Activated naive CD4-positive, alpha-beta T cell treated with anti-CD3 and anti-CD28 coated beads, Interleukin-2, amount 50 U/mL, for 72 hours (primary cell): ENCODE measurements at places on chromosomes 7 and 10. TPM values are rescaled to one million over a fixed set of nuclear protein-coding genes. Genes with fewer than 3 reads are reported as not detected.

DNA sequence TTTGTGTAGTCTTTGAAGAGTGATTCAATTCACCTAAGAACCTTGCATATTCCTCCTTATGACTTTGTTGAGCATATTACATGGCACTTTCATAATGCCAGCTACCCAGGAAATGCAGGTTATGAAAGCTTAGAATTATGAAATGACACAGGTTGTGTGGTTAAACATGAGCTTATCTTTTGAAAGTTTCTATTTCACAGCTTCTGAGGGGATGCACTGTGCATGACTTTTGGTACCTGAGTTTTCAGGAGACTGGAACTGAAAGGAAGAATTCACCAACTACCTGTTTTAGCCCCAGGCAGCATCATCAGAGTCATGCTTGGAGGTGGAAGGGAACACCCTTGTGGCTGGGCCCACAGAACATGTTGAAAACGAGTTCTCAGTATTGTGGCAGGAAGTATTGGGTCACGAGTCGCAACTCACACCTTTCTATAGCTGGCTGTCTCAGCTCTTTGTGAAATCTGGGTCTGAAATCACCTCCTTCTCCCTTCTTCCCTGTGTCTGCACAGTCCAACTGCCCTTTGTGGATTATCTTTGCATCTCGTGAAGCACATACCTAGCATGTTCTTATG is 228.2 kb downstream of the PTEN start:
- peak; percentile 61 for DNase-seq

Gene LIPN
- total RNA-seq = not detected

- no peak for DNase-seq
Observed at GRCh38 chr10:75186310-75186709, 24.3 kb upstream of the VDAC2 start.

Gene ADRB1
- total RNA-seq = not detected

DNA sequence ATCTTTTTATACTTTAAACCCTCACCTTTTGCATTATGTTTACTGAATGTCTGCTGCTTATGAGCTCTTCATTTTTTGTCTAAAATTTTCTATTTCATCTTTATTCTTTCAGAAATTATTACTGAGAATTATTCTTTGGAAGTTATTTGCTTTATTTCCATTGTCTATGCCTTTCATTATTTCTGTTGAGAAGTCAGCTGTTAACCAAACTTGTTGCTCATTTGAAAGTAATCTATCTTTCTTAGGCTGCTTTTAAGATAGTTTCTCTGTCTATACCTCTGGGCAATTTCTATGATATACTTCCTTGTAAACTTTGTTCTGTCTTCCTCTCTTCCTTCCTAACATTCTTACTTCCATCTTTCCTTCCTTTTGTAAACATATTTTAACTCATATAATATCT is 1165.9 kb upstream of the CELF2 start:
- DNase-seq = no peak

DNA sequence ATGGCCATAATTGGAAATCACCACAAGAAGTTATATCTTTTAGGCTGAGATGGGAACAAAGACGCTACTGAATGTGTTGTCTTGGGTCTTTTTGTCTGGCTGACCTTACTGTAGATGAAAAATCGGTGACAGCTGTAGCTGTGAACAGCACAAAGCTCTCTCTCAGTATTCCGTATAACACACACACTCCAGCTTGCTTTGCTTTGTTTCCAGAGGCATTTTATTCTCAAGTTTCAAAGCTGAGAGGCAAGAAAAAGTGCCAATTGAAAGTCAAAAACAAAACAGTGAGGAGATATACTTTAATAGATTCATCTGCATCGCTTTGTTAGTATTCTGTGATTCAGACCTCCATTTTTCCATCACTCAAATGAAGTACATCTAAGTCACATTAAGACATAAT is 39.6 kb upstream of the CABCOCO1 start:
- DNase-seq = no peak

Gene FKBP6
- not detected for total RNA-seq

Gene SUN3
- total RNA-seq = not detected

Gene SLC18A3
- total RNA-seq = not detected

- DNase-seq = no peak
Observed at GRCh38 chr10:7045891-7046599, 364.8 kb downstream of the SFMBT2 start.

DNA sequence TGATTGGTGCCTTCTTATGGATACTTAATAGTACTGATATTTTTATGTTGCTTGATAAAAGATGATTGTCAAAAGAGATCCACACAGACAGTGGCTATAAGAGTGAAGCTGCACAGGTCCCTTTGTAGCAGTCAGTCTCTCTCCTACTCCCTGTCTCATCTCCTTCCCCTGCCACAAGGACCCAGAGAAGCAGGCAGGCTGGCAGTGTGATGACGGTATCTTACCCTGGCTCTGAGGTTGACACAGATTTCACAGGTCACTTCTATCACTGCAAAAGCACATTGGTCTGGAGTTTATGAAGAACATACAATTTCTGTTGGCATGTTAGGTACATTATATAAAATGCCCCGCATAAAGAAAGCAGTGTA is 64.4 kb upstream of the AHR start:
- DNase-seq = peak; percentile 27

- peak; percentile 44 for DNase-seq
Observed at GRCh38 chr10:42754155-42755027, 28.2 kb upstream of the BMS1 start.

Gene FRG2B
- total RNA-seq = not detected

DNA sequence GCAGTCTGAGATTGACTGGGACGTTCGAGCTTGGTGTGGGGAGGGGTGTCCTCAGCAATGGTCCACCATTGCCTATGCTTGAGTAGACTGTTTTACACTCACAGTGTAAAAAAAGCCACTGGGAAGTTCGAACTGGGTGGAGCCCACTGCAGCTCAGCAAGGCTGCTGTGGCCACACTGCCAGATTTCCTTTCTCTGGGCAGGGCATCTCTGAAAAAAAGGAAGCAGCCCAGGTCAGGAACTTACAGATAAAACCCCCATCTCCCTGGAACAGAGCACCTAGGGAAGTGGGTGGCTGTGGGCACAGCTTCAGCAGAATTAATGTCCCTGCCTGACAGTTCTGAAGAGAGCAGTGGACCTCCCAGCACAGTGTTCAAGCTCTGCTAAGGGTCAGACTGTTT is 80.3 kb downstream of the BICC1 start:
- DNase-seq = no peak

Gene SLC39A12
- total RNA-seq = not detected

Gene LRRD1
- not detected for total RNA-seq

GRCh38 chr7:139807009-139807408 is 22.1 kb upstream of the TBXAS1 start:
- DNase-seq = no peak

DNA sequence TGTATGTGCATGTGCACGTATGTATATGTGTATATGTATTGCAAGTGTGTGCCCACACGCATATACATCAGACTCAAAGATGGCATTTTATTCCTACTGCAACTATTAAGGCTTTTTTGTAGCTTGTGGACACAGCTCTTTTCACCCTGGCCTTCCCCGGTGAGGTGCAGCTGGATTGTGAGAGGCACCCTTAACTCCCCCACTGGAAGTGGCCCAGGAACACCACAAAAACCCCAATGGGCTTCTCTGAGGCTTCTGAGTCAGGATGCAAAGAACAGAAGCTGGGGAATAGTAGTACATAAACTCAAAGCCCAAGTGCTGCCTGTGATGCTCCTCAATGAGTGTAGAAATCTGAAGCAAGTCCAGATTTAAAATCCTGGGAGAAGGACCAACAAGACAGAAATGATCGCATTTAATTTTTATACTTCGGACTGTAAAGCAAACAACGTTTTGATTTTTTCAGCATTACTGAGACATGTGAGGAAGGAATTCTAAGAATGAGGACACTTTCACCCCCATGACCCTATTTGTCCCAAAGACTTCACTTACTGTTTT is 369.2 kb upstream of the MGMT start:
- DNase-seq = no peak

DNA sequence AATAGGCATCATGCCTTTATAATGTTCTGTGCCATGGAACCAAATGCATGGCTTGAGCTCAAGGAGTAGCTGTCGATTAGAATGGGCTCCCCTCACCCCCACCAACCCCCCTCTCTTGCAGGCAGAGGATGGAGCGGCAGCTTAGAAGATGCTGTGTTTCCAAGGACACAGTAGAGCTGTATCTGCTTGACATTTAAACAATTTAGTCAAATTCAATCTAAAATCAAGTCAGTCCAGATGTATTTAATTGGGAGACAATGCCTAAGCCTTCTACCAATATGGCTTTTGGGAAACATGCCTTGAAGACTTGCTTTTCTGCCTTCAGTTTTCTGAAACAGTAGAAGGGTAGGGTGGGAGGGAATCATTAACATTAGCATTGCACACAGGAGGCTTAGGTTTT is 497.1 kb upstream of the NRP1 start:
- no peak for DNase-seq

Gene GBX1
- total RNA-seq = not detected

DNA sequence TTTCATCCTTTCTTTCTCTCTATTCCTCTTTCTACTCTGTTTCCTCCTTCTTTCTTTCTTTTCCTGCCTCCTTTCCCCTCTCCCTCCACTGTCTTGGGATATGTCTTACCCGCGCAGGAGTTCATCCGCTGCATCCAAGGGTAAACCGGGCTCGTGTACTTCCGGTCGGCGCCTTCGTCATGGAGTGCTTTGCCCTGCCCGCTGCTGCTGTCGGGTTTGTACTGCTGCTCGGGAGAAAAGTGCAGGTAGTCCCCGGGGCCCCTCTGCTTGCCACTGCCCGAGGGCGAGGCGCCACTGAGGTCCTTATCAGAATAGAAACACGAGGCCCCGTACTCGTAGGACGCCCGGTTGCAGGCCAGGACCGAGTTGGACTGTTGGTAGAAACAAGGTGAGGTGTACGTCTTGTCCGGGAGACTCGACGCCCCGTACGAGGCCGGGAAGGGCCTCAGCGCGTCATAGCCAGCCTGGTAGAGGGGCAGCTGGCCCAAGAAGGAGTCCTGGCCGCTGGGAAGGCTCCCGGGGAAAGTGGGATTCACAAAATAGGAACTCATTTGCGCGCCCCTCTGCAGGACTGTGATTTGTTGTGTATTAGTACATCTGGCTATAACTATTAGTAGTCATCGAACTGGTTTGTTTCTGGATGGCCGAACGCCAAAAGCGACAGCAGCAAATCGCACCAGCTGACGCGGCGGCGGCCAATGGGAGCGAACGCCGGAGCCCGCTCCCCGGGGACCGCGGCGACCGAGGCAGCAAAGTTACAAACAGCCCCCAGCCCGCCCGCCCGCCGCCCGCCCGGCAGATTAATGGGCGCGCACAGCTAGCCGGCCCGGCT is at the start of gene HOXA6:
HOXA6 (minus strand) TSS at position 576 of the 832 bp plus-strand sequence; CDS start at position 551, 25 bp downstream.
- no peak for DNase-seq

Gene IMMP2L
- total RNA-seq = 11.8 TPM

GRCh38 chr10:71549766-71550533 is 153.2 kb downstream of the CDH23 start:
- no peak for DNase-seq

Gene DYNC1I1
- total RNA-seq = not detected

Gene EGFR
- total RNA-seq = not detected

DNA sequence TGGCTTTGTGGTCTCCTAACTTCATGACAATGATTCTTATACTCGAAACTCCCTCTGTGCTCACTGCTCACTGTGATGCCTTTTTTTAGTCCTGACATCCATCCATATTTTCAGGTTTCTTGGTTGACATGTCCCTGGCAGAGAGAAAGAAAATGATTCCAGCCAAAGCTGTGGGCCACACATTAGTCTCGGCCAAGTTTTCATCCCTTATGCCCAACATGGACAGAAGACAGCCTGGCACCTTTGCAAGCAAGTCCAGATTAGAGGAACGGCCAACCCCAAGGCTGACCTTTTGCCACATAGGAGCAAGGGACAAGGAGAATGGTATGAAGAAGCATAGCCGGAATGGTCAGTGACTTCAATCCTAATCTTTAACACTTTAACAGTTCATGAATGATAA is 8.7 kb upstream of the OPALIN start:
- DNase-seq = no peak

DNA sequence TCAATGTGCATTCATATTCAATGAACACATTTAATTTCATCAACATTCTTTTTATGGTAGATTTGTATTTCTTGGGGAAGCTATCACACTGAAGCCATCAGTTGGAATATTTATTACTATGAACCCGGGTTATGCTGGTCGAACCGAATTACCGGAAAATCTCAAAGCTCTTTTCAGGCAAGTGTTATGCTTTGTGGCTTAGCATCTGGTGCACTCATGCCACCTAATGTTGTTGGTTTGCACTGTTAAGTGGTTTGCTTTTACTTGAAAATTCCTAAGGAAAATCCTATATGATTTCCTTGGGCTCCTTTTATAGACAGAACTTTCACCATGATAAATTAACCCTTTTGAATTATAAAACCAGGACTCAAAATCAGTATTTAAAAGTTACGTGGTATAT is 147.9 kb downstream of the DNAH11 start:
- DNase-seq = no peak

Gene TDRD1
- 0.31 TPM for total RNA-seq

GRCh38 chr7:134313543-134313942 is 3.2 kb downstream of the SLC35B4 start:
- no peak for DNase-seq

- DNase-seq = peak; percentile 55
Observed at GRCh38 chr10:101778781-101779543, 3.0 kb upstream of the FGF8 start.

DNA sequence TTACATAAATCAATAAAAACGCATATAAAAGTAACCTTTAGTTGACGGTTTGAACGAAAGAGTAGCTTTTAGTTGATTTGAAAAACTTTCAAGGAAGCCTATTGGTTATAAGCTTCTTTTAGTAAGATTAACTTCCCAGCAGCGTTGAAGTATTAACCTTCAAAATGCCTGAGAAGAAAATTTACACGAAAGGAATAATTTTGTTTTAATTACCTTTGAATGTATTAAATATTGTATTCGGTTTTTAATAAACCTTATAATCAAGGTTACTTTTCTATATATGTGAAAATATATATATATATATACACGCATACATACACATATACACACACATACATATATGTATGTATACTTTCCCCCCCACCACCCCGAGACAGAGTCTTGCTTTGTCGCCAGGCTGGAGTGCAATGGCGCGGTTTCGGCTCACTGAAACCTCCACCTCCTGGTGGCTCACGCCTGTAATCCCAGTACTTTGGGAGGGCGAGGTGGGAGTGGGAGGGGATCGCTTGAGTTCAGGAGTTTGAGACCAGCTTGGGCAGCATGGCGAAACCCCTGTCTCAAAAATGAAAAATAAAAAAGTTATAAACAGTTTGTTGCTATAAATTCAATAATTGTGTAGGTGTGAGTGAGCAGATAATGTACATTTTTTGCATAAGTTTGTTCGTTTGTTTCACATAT is 57.6 kb upstream of the EZH2 start:
- DNase-seq = peak; percentile 72

DNA sequence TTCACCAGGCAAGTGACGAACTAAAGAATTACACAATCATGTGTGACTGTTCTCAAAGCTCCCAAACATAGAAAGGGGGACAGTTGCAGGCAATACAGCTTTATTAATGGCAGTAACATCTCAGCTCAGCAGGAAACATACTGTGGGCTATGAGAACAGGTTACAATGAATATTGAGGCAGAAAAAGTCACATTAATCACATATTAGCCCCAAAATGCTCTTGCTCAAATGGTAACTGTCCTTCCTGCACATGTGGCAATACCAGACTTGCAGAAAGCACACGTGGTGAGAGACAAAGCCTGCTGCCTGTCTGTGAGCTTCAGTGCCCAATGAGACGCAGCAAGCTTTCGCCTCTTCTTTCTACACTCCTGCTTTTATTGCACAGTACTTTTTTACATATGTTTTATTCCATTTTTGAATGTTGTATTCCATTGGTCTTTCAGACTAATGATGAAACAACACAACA is 104.9 kb upstream of the ACBD5 start:
- DNase-seq = no peak

- peak; percentile 53 for DNase-seq
Observed at GRCh38 chr7:117212969-117213877, 109.6 kb downstream of the WNT2 start.

GRCh38 chr7:26398756-26399509 is 107.3 kb downstream of the SNX10 start:
- no peak for DNase-seq
